D721Med (cell line): ENCODE measurements at places on chromosomes 5 and 9.

GRCh38 chr5:56829137-56829908 is 14.0 kb downstream of the MAP3K1 start:
- no peak for DNase-seq

DNA sequence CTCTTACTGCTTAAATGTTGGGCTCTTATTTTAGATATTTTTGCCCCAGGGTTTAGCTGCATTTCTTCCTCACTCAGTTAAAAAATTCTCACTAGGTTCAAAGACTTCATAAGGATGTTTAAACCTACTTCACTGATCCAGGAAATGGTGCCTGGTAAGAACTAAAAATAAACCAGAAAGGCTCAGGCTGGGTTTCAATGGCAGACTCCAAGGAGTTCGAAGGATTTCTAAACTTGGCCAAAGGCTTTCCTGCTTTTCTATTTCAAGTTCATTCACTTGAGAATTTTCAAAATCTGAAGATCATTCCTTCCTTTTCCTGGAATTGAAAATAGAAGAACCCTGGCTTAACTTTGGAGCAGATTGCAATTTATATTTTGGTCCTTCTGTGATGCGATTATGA is 193.0 kb upstream of the MAP1B start:
- no peak for DNase-seq

GRCh38 chr5:172199446-172199845 is 5.5 kb downstream of the EFCAB9 start:
- DNase-seq = no peak

GRCh38 chr9:107177243-107177839 is 105.7 kb upstream of the RAD23B start:
- no peak for DNase-seq

DNA sequence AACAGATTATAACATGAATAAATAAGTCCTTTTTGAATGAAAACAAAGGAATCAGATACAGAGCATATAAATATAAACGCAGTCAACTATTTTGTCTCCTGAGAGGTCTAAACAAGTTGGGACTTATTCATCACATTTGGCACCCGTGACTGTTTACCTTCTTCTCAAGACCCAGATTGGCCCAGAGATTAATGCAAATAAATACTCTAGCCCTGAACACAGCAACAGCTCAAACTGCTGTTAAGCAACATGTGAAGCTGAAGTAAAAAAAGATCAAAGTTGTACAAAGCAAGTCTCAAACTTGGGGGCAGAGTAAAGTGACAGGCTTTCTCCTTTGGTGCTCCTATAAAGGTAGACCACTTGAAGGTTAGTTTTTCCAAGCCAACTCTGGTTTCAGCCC is 95.0 kb upstream of the NR5A1 start:
- no peak for DNase-seq

DNA sequence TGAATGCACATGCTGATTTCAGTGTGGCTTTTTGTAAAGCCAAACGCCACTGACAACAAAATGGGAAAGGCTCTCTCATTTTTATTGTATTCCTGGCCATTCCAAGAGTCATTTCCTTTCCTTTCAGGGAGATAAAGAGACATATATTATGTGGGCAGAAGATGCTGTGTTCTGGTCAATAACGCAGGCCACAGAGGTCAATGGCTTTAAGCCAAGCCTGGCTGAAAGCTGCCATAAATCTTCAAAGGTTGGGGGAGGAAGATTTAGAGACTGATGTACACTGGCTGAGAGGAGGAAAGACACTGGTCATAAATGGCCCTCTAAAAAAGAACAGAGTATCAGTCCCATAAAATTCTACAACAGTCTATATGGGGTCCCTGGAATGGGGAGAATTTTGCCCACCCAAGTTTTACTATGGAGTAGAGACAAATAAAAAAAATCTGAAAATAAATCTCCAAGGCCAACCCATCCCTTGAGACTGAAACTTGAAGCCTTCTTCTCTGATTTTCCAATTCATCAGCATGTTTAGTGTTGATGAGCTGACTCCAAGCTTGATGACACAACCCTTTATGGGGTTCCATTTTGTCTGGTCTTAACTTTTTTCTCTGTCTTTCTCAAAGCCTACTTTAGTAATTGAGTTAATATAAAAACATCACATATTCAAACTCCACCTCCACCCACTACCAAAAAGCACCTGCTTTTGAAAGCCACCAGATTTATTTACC is 152.1 kb upstream of the SLC24A2 start:
- DNase-seq = no peak

DNA sequence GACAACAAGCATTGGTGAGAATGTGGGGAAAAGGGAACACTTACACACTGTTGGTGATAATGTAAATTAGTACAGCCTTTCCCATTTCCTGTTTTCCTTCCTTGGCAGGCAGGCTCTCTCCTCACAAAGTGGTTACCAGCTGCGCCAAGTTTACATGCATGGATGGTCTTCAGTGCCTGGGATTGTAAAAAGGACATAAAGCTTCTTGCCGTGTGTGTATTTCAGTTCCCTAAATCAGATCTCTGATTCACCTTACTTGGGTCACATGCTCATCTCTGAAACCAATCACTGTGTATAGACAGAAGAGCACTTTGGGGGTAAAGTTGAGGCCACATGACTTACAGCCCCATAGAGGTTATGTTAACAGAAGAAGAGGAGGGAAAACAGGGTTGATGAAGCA is 92.8 kb downstream of the CAVIN4 start:
- no peak for DNase-seq

DNA sequence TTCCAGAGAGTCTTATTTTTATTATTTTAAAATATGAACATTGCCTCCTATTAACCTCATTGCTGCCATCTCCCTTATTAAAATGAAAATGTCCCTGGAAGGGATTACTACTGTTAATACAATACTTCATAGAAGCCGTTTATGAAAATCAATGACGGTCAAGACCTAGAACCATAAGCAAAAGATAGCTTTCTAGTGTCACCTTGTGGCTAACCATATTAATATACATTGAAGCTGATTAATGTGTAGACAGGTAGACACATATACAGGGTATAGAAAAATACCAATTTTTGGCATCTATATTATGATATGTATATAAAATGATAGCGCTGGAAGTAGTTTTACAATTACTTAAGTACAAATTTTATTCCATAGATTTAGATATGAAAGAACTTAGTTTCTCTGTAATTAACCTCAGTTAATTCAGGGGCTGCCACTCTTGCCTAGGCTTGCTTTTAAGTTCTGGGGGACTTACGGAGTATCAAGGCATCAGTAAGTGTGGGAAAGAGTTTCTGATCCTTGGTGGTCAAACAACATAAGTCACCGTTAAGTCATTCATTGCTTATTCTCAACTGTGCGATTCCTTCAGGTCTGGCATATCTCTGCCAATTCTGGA is 2.5 kb upstream of the YTHDC2 start:
- DNase-seq = no peak

- DNase-seq = no peak
Measured at GRCh38 chr5:115605436-115605835, 3.2 kb upstream of the TICAM2 start.

DNA sequence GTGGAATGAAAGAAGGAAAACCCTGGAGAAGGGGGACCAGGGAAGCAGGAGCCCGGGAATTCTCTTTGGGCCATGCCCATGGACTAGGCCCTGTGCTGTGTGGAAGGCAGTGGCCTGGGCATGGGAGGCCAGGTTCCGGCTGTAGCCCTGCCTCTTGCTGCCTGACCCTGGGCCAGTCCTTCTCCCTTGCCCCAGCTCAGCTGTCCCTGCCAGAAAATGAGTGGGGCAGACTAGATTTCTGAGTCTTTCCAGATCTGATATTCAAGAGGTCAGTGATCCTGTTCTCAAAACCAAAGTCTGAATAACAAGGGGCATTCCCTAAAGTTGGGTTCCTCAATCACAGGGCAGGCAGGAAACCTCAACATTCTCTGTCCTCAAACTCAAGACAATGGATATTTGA is 24.8 kb upstream of the CORO2A start:
- no peak for DNase-seq
